CD8-positive, alpha-beta memory T cell (primary cell): ENCODE measurements at places on chromosomes 5 and 9.

- no peak for DNase-seq
Observed at GRCh38 chr5:102036927-102037326, 259.2 kb downstream of the SLCO4C1 start.

DNA sequence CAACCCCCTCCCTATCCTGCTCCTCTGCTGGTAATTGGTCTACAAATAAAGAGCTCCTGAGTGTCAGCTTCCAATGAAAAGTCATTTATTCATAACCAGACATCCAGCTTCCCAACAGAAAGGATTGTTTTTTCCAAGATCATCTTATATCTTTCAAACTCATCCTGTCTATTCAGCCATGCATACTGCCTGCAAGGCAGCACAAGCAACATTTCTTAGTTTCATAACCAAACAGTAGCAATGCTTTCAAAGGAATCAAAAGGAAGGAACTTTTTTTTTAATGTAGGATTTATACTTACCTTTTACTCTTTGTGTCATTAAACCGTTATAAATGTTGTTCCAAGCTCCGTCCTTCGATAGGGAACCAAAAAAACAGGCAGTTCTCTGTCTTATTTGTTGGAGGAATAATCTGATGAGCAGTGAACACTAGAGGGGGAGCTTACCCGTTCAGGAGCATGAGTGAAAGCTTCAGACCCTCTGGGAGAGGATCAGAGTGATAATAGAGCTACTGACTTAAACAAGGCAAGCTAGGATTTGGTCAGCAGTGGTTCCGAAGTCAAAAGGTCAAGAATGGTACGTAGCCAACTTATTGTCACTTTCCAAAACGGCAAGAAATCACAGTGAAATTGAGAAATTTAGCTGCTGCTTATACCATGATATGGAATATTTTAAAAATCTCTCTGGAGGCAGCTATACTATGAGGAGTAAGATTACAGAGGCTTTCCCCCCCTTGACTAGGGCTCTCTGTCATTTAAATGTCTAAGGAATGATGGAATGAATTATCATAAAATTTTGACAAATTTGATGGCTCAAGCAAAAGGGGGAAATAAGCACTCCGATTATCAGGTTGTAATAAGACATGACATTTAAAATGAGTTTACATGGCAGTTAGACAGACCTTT, 892.9 kb downstream of the NR2F1-AS1 start:
- no peak for DNase-seq

- no peak for DNase-seq
Observed at GRCh38 chr9:113151696-113152630, 1.2 kb downstream of the SLC31A2 start.

GRCh38 chr5:149546974-149547373, 4.3 kb downstream of the CSNK1A1 start:
- no peak for DNase-seq

DNA sequence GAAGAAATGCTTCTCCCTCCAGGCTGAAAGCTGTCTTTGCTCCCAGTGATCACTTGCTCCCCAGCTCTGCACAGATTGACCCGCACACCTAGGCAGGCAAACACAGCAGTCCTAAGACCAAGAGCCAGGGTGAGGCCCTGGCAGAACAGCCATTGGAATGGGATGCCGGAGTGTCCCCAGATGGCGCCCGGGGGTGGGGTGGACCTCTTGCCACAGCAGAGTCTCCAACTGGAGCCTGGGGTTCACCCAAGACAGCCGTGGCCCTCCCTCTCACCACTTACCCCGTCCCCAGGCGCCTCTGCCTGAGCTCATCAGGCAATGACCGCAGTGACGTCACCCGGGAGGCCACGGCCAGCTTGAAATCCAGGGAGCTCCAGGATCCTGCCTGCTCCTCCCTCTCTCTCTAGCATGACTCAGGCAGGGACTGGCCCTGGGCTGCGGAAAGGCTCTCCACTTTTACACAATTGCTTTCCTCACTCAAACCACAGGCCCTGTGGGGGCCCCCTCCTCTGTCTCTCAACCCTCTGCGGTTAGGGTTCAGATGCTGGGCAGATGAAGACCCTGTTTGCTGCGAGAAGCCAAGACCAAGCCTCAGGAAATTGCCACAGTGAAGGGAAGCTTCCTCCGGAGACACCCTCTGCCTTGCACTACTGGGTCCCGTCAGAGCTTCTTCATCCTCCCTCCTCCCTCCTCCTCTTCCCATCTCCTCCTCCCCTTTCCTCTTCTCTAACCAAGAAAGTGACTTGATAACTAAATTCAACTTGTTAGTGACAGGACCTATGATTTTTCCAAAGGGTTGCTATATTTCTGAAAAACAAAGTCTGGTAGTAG, 24.3 kb upstream of the PTGES start:
- DNase-seq = peak; percentile 65

- no peak for DNase-seq
Observed at GRCh38 chr9:35798658-35799374, 7.4 kb downstream of the NPR2 start.

- DNase-seq = no peak
Observed at GRCh38 chr5:53766673-53767072, 206.2 kb downstream of the NDUFS4 start.

DNA sequence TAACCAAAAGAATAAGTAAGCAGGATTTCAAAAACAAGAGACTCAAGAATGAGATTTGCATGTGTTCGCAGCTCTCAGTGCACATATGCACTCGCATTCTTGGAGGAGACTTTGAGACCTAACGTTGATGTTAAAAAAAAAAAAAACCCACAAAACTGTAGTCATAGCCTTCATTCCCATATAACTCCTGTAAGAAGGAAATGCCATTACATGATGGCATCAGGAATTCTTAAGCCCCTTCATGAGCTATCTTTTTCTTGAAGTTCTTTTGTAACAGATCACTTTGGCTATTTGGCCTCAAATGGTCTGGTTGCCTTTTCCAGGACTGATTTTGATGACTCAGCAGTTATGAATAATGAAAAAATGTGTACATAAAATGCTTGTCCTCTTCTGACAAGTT, 113.8 kb downstream of the ALDH1A1 start:
- DNase-seq = no peak

- no peak for DNase-seq
Observed at GRCh38 chr9:17330097-17330496, 195.3 kb downstream of the CNTLN start.

DNA sequence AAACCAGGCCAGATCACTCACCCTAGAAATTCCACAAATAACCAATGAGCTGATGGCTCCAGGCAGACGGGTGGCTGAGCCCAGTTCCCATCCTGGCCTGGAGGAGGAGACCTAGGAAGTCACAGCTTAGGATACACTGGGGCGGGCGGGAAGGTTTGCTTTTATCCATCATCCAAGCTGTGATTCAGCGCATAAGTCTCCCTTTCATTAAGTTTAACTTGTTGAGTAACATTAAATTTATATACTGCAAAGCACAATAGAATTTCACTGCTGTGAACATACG, 55.7 kb downstream of the THBS4 start:
- no peak for DNase-seq

GRCh38 chr5:1280177-1281037, 14.5 kb downstream of the TERT start:
- no peak for DNase-seq

DNA sequence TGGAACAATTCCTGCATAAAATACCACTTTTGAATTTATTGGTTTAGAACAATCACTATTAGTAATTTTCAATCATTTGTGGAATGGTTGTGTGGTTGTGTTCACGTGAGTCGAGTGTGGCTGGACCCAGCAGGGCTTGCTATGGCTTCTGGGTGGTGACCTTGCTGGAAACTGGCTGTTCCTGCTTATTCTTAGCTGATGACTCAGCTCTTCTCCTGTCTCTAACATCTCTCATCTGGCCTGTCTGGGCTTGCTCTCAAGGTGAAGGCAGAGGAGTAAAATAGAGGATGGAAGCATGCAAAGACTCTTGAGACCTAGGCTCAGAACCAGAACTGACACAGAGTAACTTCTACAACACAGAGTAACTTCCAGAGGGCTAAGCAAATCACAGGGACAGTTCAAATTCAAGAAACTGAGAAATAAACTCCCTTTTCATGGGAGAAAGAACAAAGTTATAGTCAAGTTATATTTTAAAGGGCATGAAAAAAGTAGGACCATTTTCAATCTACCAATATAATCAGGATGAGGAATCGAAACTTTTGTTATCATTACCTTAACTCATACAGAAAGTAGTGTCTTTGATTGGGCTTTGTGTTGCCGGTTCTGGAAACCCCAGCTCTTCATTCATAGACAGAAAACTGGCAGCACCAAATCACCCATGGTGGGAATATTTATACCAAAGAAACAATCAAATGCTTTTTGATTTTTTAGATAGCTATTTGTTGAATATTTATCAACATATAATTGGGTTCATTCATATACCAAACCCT, 665.1 kb downstream of the CDH18 start:
- DNase-seq = no peak

GRCh38 chr5:116063950-116064349, 20.9 kb upstream of the COMMD10 start:
- no peak for DNase-seq
